NCI-H748 treated with DMSO at 0.1 percent for 48 hours (cell line): ENCODE measurements at places on chromosomes 1 and 21.

DNA sequence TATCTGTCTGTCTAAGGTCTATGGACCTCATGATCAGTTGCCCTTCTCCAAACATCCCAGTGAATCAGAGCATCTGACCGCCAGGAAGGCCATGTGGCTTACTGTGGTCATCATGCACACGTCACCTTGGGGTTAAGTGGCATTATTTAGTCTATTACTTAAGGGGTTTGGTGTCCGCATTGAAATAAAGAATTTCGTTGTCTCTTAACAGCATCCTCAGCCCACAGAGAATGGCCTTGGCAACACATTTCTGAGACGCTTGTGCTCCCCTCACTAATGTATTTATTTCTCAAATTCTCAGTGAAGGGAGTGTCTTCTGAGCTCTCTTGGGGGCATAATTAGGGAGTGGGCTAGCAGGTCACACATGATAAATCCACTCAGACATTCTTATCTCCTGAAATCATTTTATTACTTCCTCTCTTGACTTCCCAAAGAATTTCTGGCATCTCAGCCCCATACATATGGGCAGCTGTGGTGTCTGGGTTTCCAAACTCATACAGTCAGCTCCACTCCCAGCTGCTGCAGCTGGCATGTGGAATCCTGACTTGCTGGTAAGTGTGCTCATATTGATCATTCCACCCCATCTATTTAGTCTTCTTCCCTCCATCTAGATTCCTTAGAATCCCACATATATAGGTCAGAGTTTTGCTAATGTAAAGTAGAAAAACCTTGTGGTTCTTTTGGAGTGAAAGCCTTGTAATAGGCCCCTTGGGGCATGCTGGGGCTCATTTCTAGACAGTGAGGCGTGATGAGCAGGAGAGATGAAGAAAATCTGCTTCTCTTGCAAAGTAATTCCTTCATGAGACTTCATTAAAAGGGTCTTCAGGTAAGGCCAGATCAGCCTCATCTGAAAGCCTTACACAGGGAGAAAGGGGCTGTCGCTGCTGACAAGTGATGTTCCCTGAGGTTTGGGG is 110.5 kb downstream of the HHAT start:
- DNase-seq = no peak

DNA sequence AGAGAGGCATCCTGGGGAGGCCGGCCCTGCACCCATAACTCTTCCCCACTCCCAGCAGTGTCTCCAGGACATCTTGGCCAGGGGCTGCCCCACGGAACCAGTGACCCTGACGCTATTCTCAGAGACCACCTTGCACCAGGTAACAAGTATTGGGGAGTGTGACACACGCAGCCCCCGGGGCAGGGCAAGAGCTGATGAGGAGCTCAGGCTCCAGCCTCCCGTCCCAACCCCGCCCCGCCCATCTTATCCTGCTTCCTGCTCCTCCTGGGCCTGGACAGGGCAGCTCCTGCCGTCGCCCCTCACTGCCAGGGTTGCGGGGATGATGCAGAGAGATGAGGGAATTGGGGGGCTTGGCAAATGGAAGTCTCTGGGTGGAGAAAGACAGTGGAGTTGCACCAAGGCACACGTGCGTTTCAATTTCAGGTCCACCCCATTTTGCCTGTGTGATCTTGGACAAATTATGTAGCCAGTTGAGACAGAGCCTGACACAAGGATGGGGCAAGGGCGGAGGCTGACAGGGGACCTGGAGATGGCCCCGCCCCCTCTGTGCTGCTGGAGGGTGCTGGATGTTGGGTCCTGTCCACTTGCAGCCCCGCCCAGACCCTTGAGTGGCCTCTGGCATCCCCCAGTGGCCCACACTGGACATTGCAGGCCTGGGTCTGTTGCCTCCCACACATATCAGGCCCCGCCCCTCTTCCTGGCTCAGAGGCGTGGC is 10.7 kb downstream of the CLCNKA start:
- DNase-seq = peak; percentile 59

DNA sequence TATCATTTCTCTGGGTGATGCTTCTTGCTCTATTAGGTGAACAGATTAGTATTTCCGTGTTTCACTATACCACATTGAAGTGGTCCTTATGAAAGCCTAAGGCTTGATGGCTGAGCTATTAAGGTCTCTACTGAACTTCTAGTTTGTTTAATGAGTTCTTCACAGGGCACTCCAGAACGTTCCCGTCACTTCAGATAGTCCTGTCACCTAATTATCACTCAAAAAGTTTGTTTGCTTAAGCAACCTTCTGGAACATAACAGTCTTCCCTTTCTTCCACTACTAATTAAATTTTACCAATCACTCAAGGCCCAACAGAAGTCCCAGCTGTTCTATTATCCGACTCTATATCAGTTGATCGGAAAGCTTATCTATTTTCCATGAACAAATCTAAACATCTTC is 104.6 kb upstream of the ZC3H11B start:
- no peak for DNase-seq

- DNase-seq = no peak
Measured at GRCh38 chr1:156540955-156541354, 31.4 kb downstream of the IQGAP3 start.

DNA sequence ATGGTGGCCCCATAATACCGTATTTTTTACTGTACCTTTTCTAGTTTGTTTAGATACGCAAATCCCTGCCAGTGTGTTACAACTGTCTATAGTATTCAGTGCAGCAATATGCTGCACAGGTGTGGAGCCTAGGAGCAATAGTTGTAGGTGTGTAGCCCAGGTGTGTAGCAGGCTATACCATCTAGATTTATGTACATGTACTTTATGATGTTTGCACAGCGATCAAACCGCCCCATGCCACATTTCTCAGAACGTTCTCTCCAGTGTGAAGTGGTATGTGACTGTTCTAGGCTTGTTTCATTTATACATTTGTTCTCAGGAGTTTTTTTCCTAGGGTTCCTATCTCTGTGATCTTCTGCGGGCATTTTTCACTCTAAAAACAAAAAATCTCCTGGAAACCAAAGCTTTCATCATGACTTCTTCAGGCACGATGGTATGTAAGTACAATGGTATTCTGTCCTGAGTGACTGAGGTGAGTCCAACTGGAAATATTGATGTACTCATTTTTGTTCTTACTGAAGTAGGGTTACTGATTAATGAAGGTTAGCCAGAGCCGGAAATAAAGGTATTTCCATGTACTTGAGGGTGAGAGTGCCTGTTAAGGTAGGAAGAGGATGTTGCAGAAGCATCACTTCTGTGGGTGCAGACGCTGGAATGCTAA is 153.0 kb downstream of the GABPA start:
- DNase-seq = no peak

- DNase-seq = no peak
Measured at GRCh38 chr1:208793861-208794345, 549.7 kb upstream of the PLXNA2 start.

GRCh38 chr1:4056422-4056821 is 156.3 kb upstream of the C1orf174 start:
- DNase-seq = no peak

- no peak for DNase-seq
Measured at GRCh38 chr21:30146558-30147282, 19.9 kb downstream of the CLDN17 start.

DNA sequence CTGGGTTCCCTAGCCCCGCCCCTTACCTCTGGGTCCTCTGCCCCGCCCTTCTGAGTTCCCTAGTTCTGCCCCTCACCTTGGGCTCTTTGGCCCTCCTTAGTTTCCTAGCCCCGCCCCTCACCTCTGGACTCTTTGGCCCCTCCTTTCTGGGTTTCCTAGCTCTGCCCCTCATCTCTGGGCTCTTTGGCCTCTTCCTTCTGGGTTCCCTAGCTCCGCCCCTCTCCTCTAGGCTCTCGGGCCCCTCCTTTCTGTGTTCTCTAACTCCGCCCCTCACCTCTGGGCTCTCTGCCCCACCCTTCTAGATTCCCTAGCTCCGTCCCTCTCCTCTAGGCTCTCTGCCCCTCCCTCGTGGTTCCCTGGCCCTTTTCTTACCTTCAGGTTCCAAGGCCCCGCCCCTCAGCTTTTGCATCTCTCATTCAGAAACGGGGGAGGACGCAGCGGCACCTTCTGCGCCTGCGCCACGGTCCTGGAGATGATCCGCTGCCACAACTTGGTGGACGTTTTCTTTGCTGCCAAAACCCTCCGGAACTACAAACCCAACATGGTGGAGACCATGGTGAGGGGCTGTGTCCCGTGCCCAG is 88.5 kb downstream of the PTPRU start:
- no peak for DNase-seq

DNA sequence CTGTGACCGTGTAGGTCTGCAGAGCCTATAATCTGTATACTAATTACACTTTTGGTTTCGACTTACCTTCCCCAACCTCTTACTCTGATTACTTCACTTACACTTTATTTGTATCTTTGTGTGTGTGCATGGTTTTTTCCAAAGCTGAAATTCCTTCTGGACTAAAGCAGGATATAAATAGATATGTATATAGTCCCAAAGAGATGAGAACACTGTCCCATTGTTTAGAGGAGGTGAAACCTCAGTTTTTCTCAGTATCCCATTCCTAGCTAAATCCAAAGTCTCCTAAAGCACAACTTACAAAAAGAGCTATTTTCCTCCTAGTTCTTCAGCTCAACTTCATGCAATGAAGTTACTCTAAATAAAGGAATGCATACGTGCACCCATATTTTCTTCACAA is 442.2 kb downstream of the SMYD3 start:
- DNase-seq = no peak

DNA sequence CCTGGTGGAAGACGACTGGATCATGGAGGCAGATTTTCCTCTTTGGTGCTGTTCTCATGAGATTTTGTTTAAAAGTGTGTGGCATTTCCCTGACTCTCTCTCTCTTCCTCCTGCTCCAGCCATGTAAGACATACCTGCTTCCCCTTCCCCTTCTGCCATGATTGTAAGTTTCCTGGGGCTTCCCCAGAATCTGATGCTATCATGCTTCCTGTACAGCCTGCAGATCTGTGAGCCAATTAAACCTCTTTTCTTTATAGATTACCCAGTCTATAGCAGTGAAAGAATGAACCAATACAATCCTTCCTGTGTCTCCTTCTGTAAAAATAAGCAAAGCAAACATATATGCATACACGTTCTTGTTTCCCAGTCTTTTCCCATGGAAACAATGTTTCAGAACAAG is 273.2 kb downstream of the DYRK1A start:
- no peak for DNase-seq

DNA sequence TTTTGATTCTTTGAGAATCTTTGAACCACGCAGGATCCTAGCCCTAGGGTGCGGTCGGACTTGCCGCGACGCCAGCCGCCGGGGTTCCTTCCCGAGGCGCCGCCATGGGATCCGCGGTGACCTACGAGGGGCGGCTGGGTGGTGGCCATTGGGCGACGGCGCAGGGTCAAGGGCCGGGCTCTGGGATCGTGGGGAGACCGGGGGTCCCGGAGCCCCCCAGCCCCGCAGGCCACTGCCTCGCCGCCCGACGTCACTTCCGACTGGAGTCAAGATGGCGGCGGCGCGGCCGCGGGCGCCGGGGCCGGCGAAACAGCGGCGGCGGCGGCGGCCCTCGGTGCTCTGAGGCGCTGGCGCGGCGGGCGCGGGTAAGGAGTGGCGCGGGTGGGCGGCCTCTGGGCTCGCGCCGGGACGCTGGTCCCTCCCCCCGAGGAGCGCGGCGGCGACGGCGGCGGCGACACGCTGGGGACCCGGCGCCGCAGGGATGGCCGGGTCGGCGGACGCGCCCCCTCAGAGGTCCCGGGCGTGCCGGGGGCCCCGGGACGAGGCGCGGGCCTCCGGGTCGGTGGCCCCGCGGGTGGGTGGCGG is at the start of gene PRDM2:
TSS of gene PRDM2 (plus strand) at position 253 of the 585 bp plus-strand sequence. CDS start 15,418 bp downstream, outside the sequence.
- no peak for DNase-seq

- DNase-seq = no peak
Measured at GRCh38 chr1:62361431-62361830, 42.2 kb upstream of the KANK4 start.

GRCh38 chr1:9904596-9904995 is 5.5 kb downstream of the CTNNBIP1 start:
- DNase-seq = no peak

- no peak for DNase-seq
Measured at GRCh38 chr1:227356620-227357146, 38.4 kb upstream of the CDC42BPA start.

DNA sequence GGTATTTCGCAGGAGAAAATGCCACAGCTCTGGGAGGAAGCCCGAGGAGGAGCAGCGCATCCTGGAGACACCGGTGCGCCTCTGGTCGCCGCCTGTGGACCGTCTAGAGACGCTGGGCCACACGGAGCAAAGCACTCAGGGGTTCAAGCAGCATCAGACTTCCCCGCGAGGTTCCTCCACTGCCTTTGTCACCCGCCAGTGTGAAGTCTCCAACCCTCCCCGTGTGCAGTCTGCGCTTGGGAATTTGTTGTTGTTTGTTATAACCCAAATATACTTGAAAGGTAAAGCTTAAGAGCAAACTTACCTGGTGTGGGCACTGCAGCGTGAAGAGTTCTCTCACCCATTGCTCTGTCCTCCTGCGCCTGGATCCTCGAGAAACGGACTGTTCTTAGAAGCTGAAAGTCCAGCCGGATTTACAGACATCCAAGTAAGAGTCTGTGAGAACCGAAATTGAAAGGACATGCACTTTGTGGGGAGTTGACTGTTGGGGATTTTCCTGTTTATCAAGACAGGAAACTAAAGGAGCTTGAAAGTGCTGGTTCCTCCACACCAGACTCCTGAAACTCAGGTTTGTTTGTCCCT is at the start of gene GBP4:
TSS of gene GBP4 (minus strand) at position 452 of the 582 bp plus-strand sequence. CDS start at position 344, 108 bp downstream.
- DNase-seq = no peak

GRCh38 chr1:157099633-157100009 is at the start of gene ETV3L:
Gene ETV3L (minus strand): TSS chr1:157099808. CDS start chr1:157099523, 285 bp downstream.
- DNase-seq = no peak

DNA sequence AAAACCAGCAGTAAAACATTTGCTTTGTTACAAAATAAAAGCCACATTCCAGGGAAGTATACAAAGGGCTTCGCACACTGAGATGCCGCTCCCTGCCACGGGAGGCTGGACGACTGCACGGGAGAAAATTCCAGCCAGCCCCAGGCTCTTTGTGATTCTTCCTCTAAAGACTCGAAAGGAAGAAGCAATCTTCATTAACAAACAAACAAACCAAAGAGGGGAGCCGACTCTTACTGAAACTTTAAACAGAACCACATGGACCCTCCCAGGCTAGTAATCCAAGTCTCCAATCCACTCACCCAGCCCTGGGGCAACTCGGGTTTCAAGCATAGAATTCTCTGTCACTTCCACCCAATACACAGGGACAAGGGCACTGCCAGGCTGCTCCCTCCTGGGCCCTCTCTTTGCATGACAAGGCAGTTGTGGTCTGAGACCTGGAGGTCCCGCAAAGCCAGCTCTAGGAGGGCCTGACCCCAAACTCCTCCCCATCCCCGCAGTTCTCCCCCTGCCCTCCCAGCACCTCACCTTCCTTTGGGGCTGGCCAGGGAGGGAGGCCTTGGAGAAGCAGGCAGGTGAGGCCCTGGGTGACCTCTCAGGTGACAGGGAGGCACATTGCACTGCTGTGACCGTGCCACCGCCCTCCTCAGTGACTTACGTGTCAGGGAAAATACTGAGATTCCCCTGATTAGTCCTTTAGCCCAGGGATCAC is 26.6 kb upstream of the COL18A1 start:
- DNase-seq = no peak

GRCh38 chr1:55466373-55466772 is 251.2 kb upstream of the USP24 start:
- no peak for DNase-seq

GRCh38 chr1:148435406-148435805 is 47.7 kb downstream of the PPIAL4G start:
- DNase-seq = no peak

GRCh38 chr21:28136656-28137255 is 855.9 kb downstream of the LTN1 start:
- no peak for DNase-seq
